Sciatic nerve (tissue), 2 donors: ENCODE measurements at places on chromosomes 12 and 14.

GRCh38 chr12:11482955-11483354, 87.6 kb upstream of the PRB2 start:
- DNase-seq = no peak

GRCh38 chr14:94682736-94683135, 70.5 kb downstream of the SERPINA3 start:
- DNase-seq = no peak

- no peak for DNase-seq
These were observed 83.7 kb downstream of the ARMH4 start for GRCh38 chr14:58068306-58068705.

DNA sequence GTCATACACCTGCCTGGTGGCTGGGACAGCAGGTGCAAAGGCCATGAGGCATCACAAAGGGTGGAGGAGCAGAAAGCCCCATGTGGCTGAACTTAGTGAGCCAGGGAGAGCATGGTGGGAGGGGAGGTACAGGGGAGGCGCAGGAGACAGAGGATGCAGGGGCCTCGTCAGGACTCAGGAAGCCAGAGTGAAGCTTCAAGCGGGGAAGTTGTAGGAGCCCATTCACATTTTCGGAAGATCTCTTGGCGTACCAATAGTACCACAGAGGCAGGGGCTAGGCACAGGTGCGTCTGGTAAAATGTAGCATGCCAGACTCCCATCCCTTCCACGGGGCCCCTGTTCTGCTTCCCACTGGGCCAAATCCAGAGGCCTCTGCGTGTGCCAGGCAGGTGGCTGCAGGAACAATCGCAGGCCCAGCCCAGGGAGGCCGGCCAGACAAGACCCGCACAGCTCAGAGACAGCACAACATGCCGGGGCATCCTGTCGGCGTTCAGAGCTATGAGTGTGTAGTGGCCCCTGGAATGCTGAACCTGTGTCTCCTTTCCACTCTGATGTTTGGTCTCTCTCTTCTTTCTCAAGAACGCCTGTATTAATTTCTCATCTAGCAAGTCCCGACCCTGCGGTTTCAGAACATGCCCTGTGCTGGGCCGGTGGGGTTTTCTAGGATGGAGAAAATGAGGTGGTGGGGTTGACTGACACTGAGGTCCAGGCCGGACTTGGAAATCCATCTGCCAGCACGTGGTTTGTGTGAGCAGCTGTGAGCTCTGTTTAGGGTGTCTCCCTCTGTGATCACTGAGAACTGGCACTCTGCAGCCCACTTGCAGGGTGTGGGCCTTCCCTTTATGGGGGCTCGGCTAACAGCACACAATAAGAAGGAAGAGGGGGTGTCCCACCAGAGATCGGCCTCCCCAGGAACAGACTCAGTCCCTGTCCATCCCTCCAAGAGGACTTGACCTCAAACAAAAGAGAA, 5.5 kb upstream of the TMEM132D start:
- DNase-seq = no peak

DNA sequence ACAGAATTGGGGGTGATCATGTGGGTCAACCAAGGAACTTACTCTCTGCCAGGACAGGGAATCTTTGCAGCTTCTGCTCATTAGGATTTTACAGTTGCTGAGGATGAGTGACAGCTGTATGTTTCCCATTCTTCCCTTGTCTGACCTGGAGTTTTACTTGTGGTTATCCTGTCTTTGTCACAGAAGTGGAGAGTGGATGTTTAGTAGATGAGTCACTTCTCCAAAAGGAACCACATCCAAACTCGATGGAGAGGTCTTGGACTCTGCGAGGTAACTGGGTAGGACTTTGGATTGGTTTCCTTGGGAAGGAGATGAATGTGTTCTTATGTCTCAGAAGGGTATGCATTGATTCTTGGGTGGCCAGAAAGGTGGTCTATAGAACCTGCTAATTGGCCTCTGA, 53.8 kb upstream of the USP44 start:
- DNase-seq = no peak

- DNase-seq = no peak
These were observed 141.9 kb downstream of the CRADD start for GRCh38 chr12:93819050-93819491.

- no peak for DNase-seq
These were observed at the start of gene ASCL1 for GRCh38 chr12:102957339-102958050. TSS of gene ASCL1 (plus strand) at chr12:102957674. CDS start at chr12:102958245, 571 bp downstream.

GRCh38 chr12:108527166-108527496, 12.1 kb downstream of the FICD start:
- peak; percentile 44 for DNase-seq

GRCh38 chr12:86154620-86155019, 101.6 kb downstream of the MGAT4C start:
- no peak for DNase-seq

DNA sequence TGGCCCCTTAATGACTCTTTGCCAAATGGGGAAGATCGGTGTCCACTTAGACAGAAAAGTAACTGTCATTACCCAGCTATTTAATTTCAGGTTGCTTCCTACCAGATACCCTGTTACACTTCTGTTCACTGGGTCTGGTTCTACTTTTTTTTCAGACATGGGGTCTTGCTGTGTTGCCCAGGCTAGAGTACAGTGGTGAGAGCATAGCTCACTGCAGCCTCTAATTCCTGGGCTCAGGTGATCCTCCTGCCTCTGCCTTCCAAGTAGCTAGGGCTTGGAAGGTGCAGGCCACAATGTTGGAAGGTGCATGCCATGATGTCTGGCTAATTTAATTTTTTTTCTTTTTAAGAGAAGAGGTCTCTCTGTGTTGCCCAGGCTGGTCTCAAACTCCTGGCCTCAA, 147.0 kb upstream of the ARHGAP5 start:
- no peak for DNase-seq

GRCh38 chr12:71972441-71973074, 33.9 kb downstream of the TPH2 start:
- no peak for DNase-seq

- DNase-seq = no peak
These were observed 14.5 kb upstream of the ADSS1 start for GRCh38 chr14:104709387-104710039.

DNA sequence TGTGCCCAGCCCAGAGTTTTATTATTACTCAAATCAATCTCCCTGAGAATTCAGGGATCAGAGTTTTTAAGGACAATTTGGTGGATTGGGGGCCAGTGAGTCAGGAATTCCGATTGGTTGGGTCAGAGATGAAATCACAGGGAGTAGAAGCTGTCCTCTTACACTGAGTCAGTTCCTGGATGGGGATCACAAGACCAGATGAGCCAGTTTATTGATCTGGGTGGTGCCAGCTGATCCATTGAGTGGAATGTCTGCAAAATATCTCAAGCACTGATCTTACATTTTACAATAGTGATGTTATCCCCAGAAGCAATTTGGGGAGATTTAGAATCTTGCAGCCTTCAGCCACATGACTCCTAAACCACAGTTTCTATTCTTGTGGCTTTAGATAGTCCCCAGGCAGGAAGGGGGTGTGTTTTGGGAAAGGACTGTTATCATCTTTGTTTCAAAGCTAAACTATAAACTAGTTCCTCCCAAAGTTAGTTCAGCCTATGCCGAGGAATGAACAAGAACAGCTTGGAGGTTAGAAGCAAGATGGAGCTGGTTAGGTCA, 89.1 kb upstream of the CNOT2 start:
- DNase-seq = no peak

GRCh38 chr14:68664225-68664681, 128.6 kb downstream of the ZFP36L1 start:
- DNase-seq = no peak

DNA sequence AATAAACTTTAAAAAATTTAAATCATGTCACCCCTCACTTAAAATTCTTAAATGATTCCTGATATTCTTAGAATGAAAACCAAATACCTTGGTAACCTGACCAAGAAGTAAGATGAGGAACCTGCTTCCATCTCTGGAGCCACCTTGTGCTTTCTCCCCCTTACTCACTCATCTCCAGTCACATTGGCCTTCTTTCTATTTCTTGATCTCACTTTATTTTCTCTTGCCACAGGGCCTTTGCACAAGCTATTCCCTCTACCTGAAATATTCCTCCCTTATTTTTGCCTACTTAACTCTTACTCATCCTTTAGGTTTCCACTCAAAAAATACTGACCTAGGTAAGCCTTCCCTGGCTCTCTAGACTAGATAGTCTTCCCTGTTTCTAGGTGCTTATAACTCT, 5.1 kb downstream of the ZCRB1 start:
- no peak for DNase-seq

DNA sequence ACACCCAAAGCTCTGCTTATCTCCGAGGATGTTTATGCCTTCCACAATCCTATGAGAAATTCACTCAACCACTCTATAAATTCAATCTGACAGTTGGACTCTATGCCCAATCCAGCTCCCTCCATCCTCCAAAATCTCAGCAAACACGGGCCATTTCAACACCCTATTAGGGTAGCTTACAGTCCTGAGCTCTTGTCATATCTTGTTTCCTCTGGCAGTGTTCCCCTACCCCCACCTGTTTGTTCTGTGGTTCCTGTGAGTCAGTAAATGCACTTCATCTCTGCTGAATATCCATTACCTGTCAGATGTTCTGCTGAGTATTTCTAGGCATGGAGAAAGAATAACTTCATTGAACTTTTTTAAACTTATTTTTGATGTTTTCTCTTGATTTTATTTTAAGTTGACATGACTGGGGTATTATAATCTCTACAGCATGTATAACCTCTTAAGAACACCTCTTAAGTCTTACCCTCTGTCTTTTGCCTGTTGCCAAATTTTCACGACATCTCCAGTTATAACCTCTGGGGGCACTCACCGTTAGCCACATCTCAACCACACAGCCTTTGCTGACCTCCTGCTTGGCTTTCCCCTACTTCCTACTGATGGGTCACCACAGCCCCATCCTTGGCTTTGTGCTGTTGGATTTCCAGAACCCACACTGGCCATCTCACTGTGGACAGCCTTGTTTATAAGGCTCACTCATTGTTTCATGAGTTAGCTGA, 317.0 kb upstream of the TMPO start:
- no peak for DNase-seq

DNA sequence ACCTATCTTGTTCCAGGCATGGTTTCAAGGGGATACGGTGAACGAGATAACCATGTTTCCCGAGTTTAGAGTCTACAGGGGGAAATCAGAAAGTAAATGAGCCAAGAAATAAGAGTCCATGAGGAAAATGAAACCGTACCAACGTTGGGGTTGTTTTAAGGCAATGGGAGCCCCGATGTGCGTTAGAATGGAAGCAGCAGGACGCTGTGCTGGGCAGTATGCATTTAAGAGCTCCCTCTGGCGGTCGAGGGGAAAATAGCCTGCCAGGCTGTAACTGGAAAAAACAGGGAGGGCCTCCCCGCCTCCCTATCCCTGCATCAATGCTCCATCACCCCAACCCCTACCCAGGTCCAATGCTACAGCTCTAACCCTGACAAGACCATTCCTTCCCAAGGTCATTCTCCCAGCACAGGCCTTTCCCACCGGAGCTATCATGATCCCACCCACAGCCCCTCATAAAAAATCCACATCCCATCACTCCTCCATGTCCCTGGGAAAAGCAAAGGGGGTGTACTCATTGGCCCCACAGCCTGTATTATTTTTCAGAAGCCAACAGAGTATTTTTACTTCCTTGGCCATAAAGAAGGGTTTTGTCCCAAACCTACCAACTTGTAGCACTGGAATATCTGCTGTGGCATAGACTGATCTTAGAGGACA, 226.3 kb upstream of the NOS1 start:
- DNase-seq = peak; percentile 66

DNA sequence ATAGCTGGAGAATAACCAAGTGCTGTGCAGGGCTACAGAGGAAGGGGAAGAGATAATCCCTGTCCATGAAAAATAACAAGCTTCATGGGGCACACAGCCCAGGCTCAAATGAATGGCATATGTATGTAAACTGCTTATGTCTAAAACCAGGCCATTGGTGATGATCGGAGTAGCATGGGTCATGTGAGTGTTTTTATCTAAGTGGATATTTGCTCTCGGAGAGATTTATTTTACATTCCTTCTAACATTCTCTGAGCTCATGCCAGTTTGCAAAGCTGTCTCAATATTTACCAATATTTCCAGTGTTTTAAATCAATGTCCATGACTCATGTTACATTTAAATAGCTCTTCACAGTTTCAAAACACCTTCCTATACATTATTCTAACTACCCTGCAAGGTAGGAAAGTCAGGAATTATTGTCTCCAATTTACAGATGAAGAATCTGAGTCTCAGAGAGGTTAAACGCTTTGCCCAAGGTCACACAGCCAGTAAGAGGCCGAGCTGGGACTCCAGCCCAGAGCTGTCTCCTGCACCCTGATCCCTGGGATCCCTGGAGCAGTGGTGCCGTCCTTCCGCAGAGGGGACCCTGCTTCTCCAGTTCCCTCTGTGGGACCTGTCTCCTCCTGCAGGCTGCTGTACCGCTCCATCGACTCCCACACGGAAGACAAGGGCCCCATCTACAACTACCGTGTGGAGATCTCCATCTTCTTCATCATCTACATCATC, 186.7 kb upstream of the FKBP4 start:
- no peak for DNase-seq

DNA sequence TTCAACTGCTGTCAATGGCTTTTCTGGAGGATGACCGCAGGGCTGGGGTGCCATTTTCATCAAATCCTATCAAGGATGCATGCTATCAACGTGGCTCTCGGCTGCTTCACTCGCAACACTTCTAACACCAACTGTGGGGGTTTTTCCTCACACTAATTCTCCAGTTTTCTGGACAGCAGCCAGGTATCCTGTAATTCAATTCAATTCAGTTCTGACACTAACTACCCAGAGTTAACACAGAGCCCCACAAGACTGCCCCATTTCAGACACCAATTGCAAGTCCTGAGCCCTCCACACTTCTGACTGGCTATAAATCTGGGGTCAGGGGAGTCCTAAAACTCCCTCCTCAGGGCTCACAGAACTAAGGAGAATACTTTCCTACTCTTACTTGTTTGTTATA, 55.3 kb upstream of the TMCC3 start:
- DNase-seq = no peak

DNA sequence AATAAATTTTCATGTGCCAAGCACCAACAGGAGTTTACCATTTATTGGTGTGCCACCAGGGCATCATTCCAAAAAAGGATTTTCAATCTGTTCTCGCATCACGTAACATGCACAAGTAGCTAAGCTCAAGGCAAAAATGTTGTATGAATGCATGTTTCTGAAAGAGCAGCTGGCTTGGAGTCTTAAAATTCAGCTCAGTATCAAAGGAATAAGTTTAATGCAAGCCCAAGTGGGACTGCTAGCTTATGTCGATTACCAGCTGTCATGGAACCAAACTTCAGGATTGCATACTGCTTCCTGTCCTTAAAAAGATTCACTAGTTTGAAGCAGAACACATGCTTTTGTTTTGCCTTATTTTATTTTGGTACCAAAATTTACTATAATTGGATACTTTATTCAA, 437.0 kb downstream of the FSCB start:
- DNase-seq = no peak

DNA sequence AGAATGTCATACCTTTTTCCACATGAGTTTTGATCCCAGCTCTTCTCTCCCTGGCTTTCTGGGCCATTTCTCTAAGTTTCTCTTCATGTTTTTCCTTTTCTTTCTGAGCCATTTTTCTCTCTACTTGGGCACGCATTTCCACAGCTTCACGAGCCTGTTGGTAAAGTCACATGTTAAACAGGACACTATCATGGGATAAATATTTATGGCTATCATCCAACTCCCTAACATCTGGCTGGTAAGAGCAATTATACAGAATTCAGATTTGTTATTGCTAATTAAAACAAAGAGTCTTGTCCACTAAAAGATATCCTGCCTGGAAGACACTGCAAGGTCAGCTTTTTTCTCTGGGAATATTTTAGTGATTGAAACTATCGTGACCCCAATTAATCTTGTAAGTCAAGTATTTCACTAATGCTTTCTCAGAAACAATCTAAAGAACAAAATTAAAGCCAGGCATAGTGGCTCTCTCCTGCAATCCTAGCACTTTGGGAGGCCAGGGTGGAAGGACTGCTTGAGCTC, 23.1 kb downstream of the SLIRP start:
- DNase-seq = no peak

- no peak for DNase-seq
These were observed 305.0 kb downstream of the NELL2 start for GRCh38 chr12:44571006-44571550.
